ENCODE measurements at places on chromosomes 16 and 17.

DNA sequence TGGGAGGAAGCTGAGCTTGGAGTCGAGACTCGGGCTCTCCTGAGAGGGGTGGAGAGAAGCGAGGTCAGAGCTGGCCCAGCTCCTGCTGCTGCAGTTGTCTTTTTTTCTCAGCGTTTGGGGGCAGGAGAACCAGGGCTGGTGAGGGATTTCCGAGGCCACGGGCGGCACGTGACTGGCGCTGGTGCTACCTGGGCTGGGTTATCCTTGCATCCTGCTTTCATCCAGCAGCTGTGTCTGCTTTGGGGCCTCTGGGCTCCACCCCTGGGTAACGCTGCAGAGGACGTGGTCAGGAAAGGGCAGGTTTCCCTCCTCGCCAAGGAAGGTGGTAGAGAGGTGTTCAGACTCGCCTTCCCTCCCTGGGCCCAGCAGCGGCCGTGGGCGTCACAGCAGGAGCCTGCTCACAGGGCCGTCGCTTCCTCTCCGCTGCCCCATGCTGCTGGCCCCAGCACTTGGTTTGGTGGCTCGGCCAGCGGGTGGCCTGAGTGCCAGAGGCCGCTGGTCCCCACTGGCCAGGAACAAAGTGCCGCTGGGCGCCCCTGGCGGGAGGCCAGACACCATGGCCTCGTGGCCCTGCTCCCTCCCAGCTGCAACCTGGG lies 22.5 kb downstream of the GSE1 start:
- no peak for DNase-seq

GRCh38 chr17:38443356-38444031 lies 15.2 kb downstream of the ARHGAP23 start:
- DNase-seq, result no peak

DNA sequence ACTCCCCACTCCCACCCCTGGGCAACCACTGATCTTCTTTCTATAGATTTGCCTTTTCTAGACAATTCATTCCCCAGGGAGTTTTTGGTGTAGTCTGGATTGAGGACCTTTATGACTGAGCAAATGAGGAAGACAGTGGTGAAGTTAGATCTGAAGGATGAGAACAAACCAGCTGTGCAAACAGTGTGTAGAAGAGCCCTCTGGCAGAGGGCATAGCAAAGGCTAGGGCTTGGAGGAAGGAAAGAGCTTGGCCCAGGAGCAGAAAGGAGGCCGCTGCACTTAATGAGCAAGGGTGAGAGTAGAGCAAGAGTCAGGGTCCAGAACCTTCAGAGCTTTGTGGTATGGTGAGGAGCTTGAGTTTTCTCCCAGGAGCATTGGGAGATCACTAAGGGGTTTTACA lies 352.7 kb downstream of the CA10 start:
- no peak for DNase-seq

GRCh38 chr17:76752006-76752405 lies 14.1 kb downstream of the MFSD11 start:
- DNase-seq, result no peak

DNA sequence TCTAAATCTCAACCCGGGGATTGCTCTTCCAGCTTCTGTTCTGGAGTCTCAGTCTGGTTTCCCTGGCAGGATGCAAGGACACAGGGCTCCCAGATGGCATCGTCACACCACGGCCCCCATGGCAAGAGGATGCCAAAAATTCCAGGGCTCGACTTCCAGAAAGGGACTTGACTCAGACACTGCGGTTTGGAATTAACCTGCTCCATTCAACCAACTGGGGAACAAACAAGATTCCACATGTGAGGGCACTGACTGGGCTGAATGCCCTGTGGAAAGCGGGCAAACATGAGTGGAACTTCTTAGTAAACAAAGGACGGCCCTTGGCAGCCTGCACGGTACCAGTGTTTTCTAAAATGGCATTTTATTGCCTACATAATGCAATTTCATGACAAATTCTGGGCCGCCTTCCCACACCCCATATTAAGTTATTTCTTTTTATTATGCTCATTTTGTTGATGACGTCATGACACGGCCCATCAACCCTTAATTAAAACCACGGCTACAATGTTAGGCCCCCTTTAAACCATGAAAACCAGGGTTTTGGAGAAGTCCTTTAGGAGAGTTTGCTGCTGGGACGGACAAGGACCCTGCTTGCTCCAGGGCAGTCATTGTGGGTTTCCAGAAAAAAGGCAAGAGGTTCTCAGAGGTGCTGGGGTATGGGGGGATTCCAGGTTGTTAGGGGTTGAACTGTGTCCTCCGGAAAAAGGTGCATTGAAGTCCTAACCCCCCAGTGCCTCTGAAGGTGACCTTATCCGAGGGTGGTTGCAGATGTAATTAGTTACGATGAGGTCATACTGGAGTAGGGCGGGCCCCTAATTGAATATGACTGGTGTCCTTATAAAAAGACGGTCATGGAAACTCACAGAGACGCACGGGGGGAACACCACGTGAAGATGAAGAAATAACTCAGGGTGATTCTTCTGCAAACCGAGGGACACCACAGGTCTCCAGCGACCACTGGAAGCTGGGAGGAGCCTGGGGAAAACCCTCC lies 205.6 kb downstream of the FOXL1 start:
- DNase-seq, result no peak

GRCh38 chr17:77203436-77203835 lies 62.7 kb downstream of the SEC14L1 start:
- DNase-seq, result no peak

GRCh38 chr16:46843898-46844642 lies 13.1 kb upstream of the C16orf87 start:
- DNase-seq, result no peak

DNA sequence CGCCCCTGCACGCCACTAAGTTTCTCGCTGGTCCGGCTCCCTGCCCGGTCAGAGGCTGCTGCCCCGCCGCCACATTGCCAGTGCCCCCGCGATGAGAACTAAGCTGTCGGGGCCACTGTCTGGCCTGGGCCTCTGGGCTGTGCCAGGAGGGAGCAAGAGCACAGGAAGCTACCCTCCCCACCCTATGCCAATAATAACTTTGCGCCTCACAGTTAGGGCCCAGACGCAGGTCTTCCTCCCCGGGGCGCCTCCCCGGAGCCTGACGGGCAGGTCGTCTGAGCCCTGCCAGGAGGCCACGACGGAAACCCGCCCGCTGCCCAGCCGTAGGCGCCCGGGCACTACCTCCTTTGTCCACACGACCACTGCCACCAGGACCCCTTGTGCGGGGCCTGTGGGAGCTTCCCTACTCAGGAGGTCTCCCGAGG lies 1.5 kb downstream of the ZFPM1 start:
- peak; percentile 49 for DNase-seq

DNA sequence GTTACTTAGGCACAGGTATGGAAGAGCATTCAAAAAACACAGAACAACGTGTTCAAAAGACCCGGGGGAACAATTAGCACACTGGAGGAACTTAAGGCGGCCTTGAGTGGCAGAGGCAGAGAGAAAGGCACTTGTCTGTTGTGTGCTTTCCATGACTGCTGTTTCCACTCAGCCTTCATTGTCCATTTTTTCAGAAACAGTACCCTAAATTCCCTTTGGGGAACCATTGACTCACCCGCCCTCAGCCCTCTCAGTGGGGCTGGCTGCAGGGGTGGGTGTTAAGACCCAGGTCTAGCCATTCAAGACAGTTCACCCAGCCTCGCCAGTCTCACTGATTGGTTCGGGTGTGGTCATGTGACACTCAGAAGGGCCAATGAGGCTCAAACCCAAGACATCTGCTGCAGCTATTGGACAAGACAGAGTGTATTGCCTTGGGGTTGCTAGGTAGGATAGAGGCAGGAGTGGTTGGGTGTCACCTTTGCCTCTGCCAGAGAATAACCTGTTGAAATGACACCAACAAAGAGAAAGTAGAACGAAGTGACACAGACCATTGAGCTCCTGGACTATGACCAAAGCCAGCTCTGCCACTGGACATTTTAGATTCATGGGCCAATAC lies 19.6 kb upstream of the CEP20 start:
- DNase-seq, result peak; percentile 24

GRCh38 chr16:76329106-76329505 lies 51.9 kb downstream of the CNTNAP4 start:
- DNase-seq, result no peak

DNA sequence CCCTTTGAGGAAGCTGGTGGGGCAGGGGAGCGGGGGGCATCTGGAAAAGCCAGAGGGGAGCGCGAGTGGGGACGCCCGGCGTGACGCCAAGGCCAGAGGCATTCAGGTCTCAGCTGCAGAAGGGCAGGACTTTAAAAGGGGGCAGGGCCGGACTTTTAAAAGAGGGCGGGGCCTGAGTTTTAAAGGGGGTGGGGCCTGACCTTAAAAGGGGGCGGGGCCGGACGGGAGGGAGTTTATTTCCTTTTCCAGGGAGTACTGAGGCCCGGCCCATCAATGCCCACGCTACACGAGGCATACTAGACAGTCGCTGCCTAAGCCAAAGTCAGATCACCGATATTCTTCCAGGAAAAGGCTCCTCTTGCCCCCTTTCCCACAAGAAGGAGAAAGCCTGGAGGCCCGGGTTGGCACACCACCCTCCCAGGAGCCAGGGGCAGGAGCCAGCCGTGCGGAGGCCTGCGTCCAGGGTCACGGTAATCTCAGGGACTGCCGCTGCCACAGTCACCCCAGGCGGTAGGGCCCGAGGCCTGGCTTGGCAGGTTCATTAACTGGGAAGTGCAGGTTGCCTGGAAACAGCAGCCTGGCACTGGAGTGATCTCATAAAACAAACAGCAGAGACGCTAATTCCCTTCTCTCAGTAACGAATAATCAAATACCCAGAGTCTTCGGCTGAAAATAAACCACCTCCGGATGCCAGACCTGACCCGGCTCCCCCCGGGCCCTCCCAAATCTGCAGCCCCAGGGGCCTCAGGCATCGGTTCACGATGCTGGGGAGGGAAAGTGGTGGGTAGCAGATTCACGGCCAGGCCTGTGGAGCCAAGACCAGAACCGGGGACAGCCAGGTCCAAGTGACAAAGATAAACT lies 90.7 kb downstream of the TIMM22 start:
- DNase-seq, result no peak

DNA sequence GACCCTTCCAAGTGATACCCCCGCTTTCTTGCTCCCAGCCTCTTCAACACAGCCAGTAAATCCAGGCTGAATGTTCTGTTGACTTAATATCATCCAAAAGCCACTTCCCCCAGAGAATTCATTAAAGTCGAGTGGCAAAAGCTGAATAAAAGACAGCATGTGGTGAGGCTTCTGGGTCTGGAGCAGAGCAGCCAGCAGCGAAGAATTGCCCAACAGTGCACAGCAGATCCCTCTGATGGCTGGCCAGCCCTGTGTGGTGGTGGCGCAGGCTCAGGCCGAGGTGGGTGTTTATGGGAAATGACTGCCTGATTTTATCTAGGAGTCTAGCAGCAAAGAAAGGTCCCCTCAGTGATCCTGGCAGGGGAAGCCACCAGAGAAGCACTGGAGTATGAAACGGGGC lies 30.3 kb upstream of the RCVRN start:
- DNase-seq, result no peak

DNA sequence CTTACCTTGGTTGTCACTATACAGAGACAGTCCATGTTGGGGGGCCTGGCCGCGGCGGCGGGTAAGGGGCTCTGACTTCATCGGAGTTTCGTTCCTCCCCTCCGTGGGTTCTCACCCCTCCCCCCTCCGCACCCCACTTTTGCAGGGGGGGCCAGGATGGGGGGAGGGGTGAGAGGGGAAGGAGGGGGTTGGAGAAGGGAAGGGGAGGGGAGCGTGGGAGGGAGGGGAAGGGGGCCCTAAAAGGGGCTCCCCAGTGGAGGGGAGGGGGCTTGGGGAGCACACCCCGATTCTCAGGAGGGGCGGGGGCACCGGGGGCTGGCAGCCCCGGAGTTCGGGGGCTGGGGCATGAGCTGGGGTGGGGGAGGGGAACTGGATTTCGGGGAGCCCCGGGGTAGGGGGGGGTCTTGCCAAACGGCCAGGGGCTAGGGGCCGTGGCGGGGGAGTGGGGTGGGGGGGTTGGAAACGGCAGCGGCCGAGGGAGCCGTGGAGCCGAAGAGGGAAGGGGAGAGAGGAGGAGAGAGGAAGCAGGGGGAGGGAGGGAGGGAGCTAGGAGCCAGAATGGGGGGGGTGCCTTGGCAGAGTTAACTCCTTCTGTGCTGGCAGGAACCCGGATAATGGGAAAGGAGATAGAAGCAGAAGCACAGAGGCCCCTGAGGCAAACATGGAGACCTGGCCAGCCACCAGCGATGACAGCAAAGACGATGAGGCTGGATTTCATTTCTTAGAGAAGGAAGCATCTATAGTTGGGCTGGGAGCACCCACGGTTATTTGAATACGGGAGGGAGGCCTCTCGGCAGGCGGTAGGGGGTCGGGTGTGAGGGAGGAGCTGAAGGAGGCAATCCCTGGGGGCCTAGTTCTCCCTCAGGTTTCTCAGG lies 2.3 kb downstream of the DLG4 start:
- DNase-seq, result no peak

DNA sequence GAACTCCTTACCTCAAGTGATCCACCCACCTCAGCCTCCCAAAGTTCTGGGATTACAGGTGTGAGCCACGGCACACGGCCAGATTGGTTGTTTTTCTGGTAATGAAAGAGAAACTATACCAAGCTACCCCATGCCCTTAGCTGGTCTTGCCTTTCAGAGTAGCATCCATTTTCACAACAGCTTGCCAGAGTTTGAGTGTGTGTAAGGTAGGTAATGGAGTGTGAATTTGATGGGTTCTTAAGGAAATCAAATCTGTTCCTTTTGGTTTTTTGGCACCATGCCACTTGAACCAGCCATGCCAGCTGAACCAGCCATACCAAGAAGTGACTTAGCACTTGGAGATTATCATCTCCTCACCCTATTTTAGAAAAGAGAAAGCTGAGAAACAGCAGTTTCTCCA lies 5.1 kb downstream of the CALCOCO2 start:
- no peak for DNase-seq

DNA sequence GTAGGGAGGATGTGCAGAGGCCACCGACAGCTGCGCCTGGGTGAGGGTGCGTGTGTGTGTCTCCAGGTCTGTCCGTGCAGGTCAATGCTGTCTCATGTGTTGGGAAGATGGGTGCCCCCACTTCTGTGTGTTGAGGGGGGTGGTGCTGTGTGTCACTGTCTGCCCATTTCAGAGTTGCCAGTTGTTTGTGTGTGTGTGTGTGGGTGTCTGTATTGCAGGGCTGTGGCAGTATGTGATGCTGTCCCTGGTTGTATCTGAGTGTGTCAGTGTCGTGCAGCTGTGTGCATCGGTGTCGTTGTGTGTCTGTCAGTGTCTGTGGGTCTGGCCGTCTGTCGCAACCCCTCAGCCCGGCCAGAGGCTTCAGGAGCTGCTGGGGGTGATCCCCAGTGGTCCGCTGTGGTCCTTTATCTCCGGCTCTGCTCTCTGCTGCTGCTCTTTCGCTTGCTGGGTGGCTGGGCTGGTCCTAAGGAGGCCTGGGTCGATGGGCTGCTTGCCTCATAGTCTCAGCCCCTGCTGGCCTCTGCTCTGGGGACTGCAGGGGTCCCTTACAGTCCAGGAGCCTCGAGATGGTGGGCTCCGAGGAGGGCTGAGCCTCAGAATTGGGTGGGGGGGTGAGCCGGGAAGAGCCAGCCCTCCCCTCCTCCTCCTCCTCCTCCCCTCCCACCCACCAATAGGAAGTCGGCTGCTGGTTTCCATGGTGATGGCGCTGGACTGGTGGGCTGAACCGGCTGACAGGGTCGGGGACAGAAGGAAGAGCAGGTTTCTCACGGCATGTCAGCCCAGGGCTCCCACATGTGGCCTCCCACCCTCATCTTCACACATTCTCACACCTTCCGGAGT lies at the start of gene TSPOAP1:
TSPOAP1 (minus strand) TSS at position 601 of the 840 bp plus-strand sequence. CDS start 875 bp downstream, outside the sequence.
- peak; percentile 82 for DNase-seq

GRCh38 chr16:83715217-83715920 lies 92.4 kb upstream of the HSBP1 start:
- no peak for DNase-seq

- DNase-seq, result no peak
Observed at GRCh38 chr17:50868140-50868438, 1.9 kb upstream of the TOB1 start.

All from activated T-helper 2 cell treated with anti-CD3 and anti-CD28 coated beads, Interferon-gamma antibody, Interleukin-2, Interleukin-4, amounts not matched to agents 10 μg/mL and 5 μg/mL and 100 μg/mL, durations not matched to agents 14 hours and 24 hours and 36 hours (primary cell).